ENCODE measurements at places on chromosomes 1 and 21. TPM values are rescaled to one million over a fixed set of nuclear protein-coding genes. Genes with fewer than 3 reads are reported as not detected.

RAB42 gene
- 2.1 TPM for total RNA-seq

PLEKHG5 gene
- total RNA-seq = 25.1 TPM

OR2AK2 gene
- total RNA-seq = not detected

ZBTB7B gene
- total RNA-seq = 46.1 TPM

MNDA gene
- not detected for total RNA-seq

LEMD1 gene
- 2.5 TPM for total RNA-seq

NES gene
- 280 TPM for total RNA-seq

VPS13D gene
- 25.9 TPM for total RNA-seq

KCNA3 gene
- total RNA-seq = 0.09 TPM

CCDC185 gene
- not detected for total RNA-seq

ITLN2 gene
- total RNA-seq = not detected

CNKSR1 gene
- total RNA-seq = 4.2 TPM

LCE1F gene
- total RNA-seq = not detected

CRYZL1 gene
- total RNA-seq = 31.8 TPM

LIN28A gene
- total RNA-seq = 16.7 TPM
